Stimulated activated naive CD8-positive, alpha-beta T cell treated with anti-CD3 and anti-CD28 coated beads, Interleukin-15, Interleukin-2, amounts not matched to agents 100 U/mL and 50 U/mL, for 24 hours (primary cell): ENCODE measurements at places on chromosomes 7 and 10.
A peak's percentile ranks its signal among the peaks of the same experiment; 100 is the strongest.

DNA sequence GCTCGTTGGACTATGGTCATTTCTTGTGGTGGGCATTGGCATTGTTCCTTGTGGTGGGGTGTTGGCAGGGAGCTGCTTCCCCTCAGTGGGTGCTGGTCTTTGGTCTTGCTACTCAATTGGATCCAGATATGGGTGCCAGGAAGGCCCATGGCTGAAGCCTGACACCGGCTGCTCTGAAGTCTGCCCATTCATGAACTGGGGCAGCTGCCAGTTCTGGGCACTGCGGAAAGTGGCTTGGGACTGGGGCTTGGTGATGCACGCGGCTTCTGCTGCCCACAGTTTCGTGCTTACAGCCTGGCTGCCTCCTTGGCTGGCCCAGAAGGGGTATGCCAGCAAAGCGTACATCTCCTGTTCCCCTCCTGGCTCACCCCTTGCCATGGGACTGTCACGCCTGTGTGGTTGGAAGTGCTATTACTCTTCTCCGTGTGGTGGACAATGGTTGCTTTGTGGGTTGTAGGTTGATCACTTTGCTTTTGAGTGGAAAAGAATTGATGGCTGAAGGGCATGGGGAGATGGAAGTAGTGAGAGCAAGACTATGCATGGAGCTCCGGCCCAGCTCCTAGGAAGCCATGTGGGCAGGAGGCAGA is 54.7 kb downstream of the ADAMTS14 start:
- DNase-seq = no peak

DNA sequence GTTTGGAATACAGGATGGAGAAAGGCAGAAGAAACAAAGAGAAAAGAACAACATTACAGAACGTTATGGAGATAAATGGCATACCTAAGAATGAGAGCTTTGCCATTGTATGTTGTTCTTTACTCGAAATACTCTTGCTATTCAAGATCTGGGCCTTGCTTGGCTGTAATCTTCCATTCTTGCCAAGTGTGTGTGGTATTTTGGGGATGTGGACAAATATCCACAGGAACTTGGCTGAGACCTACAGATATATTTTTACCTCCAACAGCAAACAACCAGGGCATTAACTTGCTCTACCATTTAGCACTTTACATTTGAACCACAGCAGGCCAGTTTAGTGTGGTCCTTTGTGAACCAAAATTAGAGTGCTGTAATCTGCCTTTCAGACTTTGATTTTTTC is 76.3 kb downstream of the DKK1 start:
- no peak for DNase-seq

DNA sequence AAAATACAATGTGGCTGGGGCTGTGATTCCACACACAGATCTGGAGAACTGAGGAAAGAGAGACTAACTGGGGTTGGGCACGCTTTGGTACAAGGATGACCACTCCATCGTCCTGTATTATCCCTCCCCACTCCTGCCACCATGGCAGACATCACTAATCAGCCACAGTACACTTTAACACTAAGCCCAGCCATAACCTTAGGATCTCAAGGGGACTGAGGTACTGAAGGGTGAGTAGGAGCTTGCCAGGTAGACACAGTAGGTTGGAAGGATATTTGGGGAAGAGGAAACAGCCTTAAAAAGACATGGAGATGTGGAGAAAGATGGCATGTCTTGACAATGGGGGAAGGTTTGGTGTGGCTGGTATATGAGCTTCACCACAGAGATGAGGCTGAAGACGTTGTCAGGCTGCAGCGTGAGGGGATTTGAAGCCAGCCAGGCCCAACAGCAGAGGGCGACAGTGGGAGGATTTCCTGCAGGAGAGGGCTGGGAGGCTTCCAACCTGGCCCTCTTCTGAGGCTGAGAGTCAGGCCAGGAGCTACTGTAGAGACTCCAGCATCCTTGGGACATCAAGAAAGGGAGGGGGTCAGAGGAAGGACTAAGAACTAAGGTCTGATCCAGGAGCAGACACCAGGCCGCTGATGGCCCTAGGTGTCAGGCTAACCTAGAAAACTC is 58.6 kb upstream of the COL13A1 start:
- DNase-seq = peak; percentile 54

DNA sequence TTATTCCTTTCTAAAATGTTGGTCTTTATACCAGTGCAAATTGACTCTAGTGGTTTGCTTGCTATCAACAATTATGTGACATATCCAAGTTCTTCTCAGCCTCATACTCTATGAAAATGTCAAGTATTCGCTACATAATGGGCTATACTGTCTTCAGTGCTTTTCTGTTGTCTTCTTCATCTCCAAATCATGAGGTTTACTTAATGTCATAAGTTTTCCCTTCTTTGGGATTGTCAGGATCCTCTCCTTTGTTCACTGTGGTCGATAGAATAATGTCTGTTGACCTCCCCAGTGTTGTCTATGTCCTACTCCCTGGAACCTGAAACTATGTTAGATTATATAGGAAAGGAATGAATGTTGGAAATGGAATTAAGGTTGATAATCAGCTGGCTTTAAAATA is 16.4 kb upstream of the RALA start:
- DNase-seq = no peak

GRCh38 chr7:127391591-127392181 is 822 bp downstream of the ZNF800 start:
- DNase-seq = peak; percentile 62
